ENCODE measurements at places on chromosomes 6 and 20.

DNA sequence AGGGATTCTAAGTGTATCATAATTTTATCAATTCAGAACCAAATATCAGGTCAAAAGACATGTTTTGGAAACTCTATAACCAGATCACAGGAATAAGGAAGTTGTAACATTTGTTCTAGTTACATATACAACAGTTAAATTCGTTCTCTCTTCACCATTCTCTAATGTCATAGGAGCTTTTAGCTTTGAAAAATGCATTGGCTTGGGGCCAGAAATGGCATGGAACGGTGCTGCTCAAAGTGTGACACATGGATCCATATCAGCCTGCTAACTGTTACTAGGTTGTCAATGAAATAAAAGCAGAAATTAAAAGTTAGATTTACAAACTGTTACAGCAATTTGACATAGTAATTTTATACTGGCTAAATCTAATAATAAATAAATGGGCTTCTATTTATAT is 120.3 kb downstream of the LCA5 start:
- no peak for DNase-seq

GRCh38 chr6:143896126-143896860 is 32.0 kb downstream of the ZC2HC1B start:
- DNase-seq = no peak

- DNase-seq = no peak
These were observed 130.6 kb downstream of the COL9A1 start for GRCh38 chr6:70172252-70172651.

DNA sequence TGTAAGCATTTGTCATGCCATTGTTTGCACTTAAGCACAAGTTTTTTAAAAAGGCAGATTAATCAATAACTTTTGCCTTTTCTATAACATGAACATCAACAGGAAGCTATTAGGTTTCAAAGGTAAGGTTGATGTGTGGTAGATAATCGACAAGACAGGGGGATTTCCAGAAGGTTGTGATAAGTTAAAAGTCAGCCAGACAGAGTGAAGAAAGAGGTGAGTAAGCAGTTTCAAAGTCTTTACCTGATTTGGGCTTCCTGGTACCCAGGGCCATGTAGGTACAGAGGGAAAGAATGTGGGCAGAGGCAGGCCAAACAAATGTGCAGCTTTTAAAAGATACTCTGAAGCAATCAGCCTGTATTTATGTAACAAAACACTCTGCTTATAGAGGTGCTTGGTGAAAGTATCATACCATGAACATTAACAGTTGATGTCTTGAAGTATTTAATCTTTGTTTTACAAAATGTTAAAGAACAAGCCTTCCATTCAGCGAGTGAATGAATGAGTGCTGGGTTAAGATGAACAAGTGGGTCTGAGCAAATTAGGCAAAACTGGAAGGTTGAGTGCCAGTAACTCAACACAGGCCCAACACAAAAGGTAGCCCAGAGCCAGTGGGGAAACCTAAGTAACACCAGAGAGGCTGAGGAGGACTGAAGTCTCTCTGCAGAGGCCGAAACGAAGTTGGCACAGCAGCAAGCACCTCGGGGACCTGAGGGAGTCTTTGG is 60.2 kb downstream of the LRRC1 start:
- no peak for DNase-seq

Measured in GM13976 (cell line).